ENCODE measurements at places on chromosomes 2 and 18.
A peak's percentile ranks its signal among the peaks of the same experiment; 100 is the strongest.

GRCh38 chr2:47488870-47489584 lies 86.1 kb downstream of the MSH2 start:
- no peak for DNase-seq

- no peak for DNase-seq
These were observed 226.4 kb upstream of the ID2 start for GRCh38 chr2:8455236-8456150.

DNA sequence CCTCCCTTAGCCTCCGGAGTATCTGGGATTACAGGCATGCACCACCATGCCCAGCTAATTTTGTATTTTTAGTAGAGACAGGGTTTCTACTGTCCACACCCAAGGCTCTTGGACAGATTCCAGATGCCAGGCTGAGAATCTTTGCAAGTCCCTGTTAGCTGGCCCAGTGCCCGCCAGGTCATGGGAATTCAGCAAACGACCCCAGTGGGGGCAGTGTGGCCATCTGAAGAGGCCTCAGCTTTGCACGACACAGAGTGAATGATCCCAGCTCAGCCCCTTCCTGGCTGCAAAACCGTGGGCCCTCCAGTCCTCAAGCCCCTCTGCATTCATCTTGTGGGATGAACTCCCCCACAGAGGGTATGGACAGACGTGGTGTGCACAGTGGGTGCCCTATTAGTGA lies 179.5 kb upstream of the ID2 start:
- DNase-seq: no peak

DNA sequence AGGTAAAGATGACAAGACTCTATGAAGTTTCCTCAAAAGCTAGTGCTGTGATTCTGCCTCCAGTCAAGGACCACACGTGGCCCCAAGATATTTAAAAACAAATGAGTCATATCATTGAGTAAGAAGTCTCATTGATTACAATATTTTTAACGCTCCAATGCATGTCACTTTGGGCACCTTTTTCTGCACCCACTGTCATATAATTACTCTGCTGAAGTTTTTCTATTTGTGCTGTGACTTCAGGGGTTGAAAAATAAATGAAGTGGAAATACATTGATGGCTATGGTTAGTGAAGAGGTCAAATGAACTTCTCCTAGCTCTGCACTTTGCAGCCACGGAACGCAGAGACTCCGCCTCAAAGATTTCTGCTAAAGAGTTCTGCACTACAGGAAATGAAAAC lies 344.3 kb upstream of the KYNU start:
- DNase-seq: no peak

DNA sequence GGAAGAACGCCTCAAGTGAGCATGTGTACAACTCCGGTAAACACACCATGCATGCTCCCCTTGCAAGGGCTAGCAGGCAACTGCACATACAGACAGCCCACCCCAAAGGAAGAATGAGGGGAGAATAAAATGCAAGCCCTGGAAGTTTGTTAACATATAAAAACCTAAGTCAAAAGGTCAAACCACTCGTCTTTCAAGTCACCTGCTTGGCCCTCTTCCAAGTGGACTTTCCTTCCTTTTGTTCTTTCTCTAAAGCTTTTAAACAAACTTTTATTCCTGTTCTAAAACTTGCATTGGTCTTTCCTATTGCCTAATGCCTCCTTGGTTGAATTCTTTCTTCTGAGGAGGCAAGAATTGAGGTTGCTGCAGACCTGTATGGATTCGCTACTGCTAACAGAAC lies 5.2 kb upstream of the RPIA start:
- no peak for DNase-seq

GRCh38 chr2:30786923-30787685 lies 20.1 kb downstream of the CAPN13 start:
- no peak for DNase-seq

GRCh38 chr2:74571058-74571457 lies 16.5 kb downstream of the DOK1 start:
- DNase-seq: no peak

GRCh38 chr2:181357979-181358378 lies 99.2 kb upstream of the ITGA4 start:
- DNase-seq: no peak

GRCh38 chr2:230172156-230172555 lies 47.6 kb downstream of the SP110 start:
- no peak for DNase-seq

DNA sequence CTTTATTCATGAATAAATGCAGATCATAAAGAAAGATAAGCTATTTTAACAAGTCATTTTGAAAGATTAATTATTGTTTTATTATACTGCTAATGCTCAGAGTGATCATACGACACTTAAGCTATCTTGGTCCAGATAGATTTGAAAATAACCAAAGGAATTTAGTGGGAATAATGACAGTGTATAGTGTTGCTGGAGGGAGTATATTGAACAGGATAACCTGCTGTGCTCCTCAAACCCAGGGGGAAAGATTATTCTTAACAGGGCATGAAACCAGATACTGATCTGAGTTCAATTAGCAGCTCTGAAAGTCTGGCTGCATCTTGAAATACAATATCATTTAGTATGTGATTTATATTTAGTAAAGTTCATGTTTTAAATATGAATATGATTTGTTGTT lies 216.3 kb upstream of the ITGA4 start:
- no peak for DNase-seq

DNA sequence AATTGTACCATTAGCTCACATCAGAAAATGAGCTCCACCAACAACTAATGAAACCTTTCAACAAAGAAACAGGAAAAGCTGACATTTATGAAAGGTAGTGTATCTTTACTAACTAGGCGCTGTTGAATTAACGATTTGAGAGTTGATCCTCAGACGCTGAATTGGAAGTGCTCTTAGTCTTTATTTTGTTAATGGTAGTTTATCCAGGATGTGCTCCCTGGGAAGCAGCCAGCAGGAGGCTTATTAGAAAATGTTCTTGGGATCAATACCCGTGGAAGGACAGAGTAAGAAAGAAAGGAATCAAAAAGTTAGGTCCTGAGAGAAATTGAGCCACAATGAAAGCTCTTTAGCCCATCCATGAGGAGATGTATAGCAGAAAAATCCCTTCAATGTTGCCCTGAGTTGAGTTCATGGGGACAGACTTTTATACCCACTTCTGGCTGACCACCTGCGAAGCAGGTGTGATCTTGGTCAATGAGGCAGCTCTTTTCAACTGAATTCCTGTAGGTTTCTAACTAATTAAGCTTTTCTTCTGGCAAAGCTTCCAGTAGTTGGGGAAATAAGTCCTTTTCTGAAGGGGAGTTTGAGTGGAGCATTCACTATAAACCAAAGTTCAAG lies 492.6 kb upstream of the REG3G start:
- no peak for DNase-seq

DNA sequence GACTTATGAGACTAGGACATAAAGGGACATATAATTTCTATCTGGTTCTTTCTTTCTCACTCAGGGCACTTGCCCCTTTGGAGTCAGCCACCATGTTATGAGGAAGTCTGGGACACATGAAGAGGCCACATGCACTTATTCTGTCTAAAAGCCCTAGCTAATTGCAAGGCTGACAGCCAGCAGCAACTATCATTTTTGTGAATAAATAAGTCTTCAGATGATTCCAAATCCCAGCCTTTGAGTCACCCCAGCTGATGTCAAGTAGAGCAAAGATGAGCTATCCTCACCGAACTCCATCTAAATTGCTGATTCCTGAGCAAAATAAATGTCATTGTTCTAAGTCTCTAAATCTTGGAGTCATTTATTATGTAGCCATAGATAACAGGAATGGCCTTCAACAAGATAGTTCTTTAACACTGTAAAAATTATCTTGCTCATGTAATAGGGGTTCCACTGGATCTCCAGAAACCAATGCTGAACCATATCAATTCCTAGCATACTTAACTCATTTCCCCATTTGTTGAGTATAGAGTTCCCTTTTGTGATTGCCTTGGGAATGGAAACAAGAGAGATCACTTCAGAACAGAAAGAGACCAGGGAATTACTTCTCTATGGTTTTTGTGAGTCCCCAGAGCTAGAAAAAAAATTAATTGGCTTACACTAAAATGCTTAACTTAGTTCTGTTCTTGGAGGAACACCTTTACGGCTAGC lies 50.6 kb upstream of the FN1 start:
- no peak for DNase-seq

DNA sequence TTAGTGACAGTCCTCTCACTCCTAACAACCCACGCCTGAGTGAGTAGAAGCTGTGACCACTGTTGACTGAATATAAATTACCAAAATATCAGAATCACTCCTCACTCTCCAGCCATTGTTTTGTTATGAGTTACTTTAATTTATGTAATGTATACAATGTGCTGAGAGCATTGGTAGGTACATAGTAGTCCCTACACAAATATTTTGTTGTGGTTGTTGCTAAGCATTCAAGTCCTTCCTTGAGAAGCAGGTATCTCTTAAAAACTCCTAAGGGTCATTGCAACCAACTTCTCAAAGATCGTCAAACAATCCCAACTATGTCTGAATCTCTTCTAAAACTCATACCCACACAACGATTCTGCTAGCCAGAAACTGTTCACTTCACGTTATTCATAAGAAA lies 476.8 kb upstream of the TNP1 start:
- no peak for DNase-seq

- no peak for DNase-seq
These were observed 39.4 kb downstream of the METAP1D start for GRCh38 chr2:172039011-172039704.

DNA sequence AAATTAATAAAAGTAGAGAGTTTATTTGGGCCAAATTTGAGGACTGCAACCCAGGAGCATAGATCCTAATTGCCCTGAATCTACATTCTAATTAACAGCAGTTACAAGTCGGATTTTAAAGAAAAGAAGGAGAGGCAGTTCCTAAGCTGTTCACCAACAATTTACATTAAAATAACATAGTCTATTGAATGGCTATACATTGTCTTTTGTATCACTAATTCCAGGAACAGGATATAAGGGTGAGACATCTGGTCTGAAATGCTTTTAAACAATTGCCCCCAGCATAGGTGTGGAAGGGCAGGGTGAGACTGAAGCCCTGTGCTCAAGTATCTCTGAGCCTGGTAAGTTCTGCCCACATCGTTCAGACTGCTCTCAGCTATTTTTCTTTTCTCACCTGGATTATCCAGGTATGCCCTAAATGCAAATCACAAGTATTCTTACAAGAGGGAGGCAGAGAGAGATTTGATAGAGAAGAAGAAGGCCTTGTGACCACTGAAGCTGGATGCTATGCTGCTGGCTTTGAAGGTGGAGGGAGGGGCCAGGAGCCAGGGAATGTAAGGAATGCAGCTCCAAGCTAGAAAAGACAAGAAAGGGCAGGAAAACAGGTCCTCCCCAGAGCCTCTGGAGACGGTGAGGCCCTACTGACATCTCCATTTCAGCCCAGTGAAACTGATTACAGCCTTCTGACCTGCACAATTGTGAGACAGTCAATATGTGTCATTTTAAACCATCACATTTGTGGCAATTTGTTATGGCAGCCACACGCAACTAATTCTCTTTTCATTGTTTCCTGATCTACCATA lies 189.4 kb upstream of the ARL4C start:
- no peak for DNase-seq

DNA sequence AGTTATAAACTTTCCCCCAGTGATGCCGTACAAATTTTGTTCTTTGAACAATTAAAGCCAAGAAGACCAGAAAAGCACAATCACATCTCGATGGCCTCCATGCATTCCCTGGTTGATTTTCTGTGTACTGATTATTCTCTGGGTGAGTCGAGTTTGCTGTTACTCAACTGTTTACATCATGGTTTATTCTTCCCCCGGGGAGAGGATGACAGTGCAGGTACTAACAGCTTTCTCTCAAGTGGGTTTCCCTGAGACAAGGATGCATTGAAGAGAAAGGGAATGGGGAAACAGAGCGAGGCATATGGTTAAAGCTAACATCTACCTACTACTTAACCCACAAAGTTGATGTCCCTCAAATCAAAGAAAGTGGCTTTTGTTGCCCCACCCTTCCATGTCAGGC lies 410.8 kb upstream of the FANCL start:
- no peak for DNase-seq

DNA sequence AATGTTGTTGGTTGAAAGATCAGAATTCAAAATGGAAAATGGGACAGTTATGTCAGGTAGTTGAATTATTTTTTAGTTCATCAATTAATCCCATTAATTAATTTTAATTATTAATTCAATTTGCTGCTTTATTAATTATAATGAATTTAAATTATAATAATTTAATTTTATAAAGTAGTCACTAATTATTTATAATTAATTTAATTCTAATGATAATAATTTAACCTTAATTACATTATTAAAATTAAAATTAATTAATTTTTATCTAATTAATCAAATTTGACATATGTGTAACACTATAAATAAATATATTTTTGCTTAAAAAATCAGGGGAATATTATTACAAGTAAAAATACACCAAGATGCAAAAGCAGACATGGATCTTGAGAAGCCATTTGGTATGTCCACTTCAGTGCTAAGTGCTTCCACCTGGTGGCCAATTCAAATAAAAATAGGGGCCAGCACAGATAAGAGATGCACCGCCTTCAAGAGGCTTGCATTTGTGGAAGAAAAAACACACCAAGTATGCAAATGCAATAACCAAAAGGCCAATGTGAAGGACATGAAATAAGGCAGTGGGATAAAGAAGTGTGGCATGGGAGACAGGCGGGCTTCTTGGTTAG lies 73.2 kb downstream of the MBP start:
- DNase-seq: no peak

GRCh38 chr2:218892693-218893348 lies 12.2 kb downstream of the WNT10A start:
- peak; percentile 66 for DNase-seq

GRCh38 chr2:158305501-158305900 lies 151.1 kb downstream of the CCDC148 start:
- DNase-seq: no peak

DNA sequence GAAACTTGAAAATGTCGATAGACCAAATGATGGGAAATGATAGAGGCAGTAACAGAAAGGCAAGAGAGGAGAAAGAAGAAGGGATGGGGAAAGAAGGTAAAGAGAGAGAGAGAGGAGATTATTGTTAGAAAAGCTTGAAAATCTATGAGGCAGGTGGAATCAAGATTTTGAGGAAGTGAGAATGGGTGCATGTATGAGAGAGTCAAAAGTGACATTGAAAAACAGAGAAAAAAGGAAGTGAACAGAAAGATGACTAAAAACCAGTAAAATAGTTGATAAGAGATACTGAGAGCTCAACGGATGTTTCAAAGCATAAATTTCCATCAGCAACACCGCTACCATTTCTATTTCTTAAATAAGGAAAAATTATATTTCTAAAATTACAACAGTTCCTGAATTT lies 327.4 kb upstream of the CWC22 start:
- DNase-seq: no peak

- no peak for DNase-seq
These were observed 77.1 kb upstream of the GALNT5 start for GRCh38 chr2:157180359-157180758.

DNA sequence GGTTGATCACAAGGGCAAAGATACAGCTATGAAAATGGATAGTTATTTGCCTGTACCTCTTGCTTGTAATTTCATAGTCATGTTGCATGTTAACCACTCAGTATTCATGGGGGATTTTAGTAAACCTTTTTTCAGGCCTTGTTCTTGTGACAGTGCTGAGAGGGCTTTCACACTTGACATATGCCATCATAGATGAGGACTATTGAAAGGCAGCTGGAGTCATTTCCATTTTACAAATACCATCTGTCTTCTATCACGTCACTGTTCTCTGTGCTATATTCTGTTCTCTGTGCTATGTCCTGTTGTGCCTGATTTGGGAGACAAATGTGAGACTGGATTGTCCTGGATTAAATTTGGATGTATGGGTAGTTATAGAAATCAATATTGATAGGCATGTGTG lies 131.7 kb downstream of the LYPD6B start:
- DNase-seq: no peak

- DNase-seq: no peak
These were observed 28.8 kb downstream of the SH3BP4 start for GRCh38 chr2:234980451-234981187.
